ENCODE measurements at places on chromosomes 1 and 21. TPM values are rescaled to one million over a fixed set of nuclear protein-coding genes. Genes with fewer than 3 reads are reported as not detected.

- no peak for DNase-seq
Observed at GRCh38 chr1:99594205-99594604, 51.7 kb upstream of the PALMD start.

- no peak for DNase-seq
Observed at GRCh38 chr21:31222142-31222541, 121.9 kb downstream of the TIAM1 start.

The PTCH2 gene
- total RNA-seq: 0.66 TPM

The AUNIP gene
- total RNA-seq: not detected

- DNase-seq: no peak
Observed at GRCh38 chr1:245771511-245772281, 616.9 kb downstream of the KIF26B start.

The ERICH3 gene
- total RNA-seq: under 0.01 TPM

The RHD gene
- total RNA-seq: not detected

DNA sequence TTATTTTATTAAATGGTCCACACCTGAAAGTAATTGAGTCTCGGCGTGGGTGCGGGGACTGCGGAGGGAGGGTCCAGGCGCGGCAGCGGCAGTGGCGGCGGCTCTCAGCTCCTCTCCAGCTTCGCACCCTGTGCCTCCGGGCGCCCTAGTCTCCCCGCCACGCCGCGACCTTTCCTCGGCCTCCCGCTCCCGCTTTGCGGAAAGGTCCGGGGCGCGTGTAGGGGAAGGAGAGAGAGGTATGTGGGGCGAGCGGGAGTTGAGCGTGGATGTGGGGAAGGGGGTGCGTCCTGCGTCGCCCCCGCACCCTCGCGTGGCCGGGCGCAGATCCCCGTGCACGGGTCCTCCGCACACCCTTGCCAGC is 13.4 kb upstream of the ALX3 start:
- no peak for DNase-seq

DNA sequence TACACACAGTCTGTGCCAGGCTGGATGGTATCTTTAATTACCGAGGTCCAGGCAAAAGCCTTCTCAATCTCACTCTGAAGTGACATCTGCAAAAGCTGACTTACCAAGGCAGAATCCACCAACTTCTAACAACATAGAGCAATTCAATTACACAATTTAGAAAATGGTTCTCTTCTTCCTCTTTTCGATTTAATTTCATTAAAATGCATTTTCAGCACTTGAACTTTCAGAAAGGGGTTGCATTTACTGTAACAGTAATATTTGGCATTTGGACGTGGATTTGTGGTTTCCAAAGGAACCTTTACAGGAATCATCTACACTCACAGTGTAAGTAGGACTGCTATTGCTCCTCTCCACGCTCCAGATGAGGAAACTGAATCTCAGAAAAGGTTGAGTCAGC is 53.3 kb downstream of the ERO1B start:
- no peak for DNase-seq

DNA sequence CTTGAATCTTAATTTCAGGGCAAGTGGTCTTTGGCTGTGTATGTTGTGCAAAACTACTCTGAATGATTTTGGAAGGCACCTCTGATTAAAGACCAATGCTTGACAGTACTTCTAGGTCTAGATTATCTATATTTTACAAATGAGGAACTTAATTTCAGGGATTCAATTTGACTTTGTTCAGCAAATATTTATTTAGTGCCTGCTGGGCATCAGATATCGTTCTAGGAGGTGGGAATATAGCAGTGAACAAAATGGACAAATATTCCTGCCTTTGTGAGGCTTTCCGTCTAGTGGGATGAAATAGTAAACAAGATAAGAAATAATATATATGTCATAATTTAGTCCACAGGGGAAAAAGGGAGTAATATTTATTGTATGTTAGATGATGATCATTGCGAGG is 4.7 kb downstream of the ZNF326 start:
- no peak for DNase-seq

The FCRLA gene
- not detected for total RNA-seq

- no peak for DNase-seq
Observed at GRCh38 chr1:60916199-60916598, 166.2 kb upstream of the NFIA start.

DNA sequence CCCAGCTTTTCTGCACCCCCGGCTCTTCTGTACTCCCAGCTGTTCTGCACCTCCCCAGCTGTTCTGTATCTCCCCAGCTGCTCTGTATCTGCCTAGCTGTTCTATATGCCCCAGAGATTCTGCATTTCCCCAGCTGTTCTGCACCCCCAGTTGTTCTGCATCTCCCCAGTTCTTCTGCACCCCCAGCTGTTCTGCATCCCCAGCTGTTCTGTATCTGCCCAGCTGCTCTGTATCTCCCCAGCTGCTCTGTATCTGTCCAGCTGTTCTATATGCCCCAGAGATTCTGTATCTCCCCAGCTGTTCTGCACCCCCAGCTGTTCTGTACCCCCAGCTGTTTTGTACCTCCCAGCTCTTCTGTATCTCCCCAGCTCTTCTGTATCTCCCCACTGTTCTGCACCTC is 41.1 kb downstream of the UMODL1 start:
- DNase-seq: no peak

- DNase-seq: no peak
Observed at GRCh38 chr1:169110236-169110635, 3.7 kb downstream of the ATP1B1 start.

The PEAR1 gene
- 13.6 TPM for total RNA-seq

The PLPPR4 gene
- 0.42 TPM for total RNA-seq

Data from esophagus muscularis mucosa (tissue), 4 donors.